ENCODE measurements at places on chromosomes 2 and 18.

GRCh38 chr2:158046121-158046880, 55.4 kb upstream of the UPP2 start:
- DNase-seq: no peak

DNA sequence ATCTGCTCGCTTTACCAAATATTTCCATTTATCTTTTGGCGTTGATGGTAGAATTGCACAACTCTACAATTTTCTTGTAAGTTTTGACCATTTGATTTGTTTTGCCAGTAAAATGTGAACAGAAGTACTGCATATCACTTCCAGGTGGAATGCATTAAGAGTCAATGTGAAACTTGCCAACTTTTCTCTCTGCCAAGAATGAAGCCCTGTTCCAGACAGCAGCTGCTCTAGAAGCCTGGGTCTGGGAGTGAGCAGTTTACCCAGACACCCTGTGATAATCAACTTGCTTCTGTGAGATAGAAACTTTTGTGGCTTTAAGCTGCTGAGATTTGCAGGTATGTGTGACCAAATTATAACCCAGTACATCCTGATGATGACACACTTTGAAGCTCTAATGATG, 115.9 kb upstream of the SYT4 start:
- no peak for DNase-seq

GRCh38 chr2:65491381-65491905, 59.0 kb upstream of the SPRED2 start:
- peak; percentile 67 for DNase-seq

DNA sequence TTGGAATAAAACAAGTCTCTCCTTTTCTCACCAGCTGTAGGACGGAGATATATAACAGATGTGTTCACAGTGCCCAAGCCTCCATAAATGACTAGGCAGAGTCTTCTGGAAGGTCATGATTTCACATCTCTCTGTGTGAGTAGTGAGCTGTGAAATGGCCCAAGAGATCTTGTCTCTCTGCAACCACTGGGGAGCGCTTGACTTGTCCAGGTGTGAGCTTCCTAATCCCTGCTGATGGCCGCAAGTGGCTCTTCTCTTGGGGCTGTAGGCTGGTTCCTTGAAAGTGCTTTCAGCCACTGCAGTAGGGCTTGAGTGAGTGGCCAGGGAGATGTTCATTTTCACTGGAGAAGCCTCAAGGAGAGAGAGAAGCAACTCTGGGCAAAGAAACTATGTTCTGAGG, 38.1 kb upstream of the OTOS start:
- DNase-seq: no peak

- DNase-seq: no peak
Observed at GRCh38 chr2:61928826-61929461, 23.5 kb downstream of the COMMD1 start.

DNA sequence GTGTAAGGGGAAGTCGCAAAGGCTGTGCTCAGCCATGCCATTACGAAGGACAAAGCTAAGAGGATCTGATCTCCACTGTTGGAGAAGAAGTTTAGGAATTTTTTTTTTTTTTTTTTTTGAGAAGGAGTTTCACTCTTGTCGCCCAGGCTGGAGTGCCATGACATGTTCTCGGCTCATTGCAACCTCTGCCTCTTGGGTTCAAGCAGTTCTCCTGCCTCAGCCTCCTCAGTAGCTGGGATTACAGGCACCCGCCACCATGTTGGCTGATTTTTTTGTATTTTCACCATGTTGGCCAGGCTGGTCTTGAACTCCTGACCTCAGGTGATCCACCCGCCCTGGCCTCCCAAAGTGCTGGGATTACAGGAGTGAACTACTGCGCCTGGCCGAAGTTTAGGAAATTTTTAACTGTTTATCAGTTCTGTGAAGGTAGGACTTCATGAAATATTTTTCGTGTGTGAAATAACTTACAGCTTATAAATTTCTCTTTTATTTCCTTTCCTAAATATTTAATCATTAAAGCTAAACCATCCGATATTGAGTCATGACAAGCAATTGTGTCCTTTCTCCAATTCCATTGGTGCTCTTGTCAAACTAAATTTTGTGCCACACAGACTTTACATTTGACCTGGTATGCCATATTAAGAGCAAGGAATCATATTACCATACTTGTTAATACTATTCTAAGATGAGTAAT, 22.2 kb downstream of the DDX1 start:
- DNase-seq: no peak

- no peak for DNase-seq
Observed at GRCh38 chr2:107817378-107817777, 9.3 kb upstream of the RGPD4 start.

- DNase-seq: no peak
Observed at GRCh38 chr2:189561371-189562038, 19.1 kb downstream of the SLC40A1 start.

GRCh38 chr2:235996419-235996818, 171.8 kb downstream of the GBX2 start:
- DNase-seq: no peak

- DNase-seq: no peak
Observed at GRCh38 chr2:21276163-21276562, 152.4 kb downstream of the TDRD15 start.

GRCh38 chr2:95401480-95401879, 1.0 kb upstream of the FAHD2A start:
- DNase-seq: no peak

GRCh38 chr2:186691231-186691630, 2.6 kb upstream of the FAM171B start:
- no peak for DNase-seq

- DNase-seq: no peak
Observed at GRCh38 chr2:198347349-198347748, 543.0 kb downstream of the PLCL1 start.

DNA sequence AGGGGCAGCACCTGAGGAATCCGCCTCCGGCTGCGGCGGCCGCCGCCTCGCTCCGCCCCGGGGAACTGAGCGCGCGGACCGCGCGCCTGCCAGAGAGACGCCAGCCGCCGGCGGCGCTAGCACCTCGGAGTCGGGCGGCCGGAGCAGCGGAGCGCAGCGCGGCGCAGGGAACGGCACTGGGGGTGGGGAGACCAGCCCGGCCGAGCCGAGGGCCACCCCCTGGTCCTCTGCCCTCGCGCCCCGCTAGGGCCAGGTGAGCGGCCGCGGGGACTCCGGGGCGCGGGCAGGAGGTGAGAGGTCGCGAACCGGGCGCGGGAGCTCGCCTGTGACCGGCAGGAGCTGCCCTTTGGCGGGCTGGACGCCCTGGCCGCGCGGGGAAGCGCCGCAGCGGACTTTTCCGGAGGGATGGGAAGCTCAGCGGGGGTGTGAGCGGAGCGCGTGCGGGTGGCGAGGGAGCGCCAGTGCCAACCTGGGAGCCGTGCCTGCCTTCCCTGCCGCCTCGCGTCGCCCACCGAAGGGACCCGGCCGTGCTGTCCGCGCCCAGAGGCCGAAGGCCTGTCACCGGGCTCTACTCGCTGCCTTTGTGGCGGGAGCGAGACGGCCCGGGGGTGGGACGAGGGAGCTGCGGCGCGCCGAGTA, at the start of gene GREB1L:
TSS of gene GREB1L (plus strand) at position 92 of the 639 bp plus-strand sequence. CDS start 141,287 bp downstream, outside the sequence.
- no peak for DNase-seq

DNA sequence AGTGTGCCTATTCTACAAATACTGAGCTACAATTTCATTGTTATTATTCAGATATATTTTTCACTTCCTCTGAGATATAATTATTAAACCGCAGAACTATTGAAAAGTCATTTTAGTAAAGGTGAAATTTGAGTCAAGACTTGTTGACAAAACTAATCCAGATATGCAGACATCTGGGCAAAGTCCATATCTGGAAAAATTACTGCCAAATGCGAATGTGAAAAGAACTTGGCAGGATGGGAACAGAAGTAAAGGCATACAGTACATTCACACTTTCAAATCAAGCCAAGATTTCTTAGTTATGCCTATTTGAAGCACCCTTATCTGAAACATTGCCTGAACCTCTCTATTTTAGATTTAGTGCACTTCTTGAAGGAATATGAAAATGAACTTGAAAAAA, 923.6 kb downstream of the CCDC85A start:
- DNase-seq: peak; percentile 17

DNA sequence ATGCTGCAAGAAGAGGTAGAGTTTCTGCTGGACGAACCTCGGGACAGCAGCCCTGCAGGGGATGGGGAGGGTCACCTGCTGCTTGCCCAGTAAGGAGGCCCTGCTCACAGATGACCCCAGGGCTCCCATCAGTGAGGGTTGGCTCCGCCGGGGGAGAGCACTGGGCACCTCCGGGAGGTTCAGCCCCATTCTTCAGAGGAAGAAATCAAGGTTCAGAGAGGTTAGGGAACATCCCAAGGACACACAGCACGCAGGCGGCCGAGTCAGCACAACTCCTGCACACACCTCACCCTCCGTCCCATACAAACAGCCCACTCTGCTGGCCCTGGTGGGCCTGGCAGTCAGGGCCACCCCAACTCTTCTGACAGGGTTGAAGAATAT, 11.7 kb upstream of the CCDC74B start:
- no peak for DNase-seq

GRCh38 chr2:8288206-8288605, 393.6 kb upstream of the ID2 start:
- DNase-seq: no peak

DNA sequence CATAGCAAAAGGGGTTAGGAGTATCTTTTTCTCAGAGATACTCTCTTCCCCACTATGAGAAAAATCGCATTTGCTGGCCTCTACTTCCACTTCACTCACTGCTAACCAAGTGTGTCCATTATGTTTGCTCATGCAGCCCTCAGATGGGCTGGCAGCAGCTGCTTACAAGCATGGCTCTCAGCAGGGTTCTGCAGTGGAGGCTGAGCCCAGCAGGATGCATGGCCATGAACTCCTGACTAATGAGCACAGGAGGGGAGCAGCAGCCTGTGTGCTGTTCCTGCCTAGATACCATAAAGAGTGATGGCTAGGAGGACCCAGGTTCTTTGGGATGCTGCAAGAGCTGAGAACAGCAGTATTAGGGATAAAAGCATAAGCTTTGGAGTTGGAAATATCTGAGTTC, 316.9 kb upstream of the THSD7B start:
- DNase-seq: no peak

GRCh38 chr2:224836263-224836662, 120.1 kb upstream of the CCDC195 start:
- DNase-seq: no peak

- DNase-seq: peak; percentile 66
Observed at GRCh38 chr2:11388262-11389051, 44.0 kb upstream of the ROCK2 start.

DNA sequence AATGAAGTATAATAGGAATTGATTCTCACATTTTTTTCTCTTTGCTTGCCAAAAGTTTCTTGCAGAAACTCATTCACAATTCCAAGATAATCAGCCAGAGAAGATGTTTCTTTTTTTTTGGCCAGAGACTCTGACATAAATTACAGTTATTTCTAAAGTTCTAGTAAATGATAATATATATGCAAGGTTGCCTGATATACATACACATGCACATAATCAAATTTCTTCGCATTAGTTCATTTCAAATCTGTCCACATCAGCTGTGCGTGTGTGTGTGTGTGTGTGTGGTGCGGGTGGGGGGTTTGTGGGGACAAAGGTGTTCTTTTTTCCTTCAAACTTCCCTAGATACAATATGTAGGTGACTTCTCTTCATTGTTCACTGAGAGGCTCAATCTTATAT, 33.2 kb downstream of the OSGEPL1 start:
- no peak for DNase-seq

- DNase-seq: no peak
Observed at GRCh38 chr2:62309465-62310091, 113.7 kb downstream of the B3GNT2 start.

DNA sequence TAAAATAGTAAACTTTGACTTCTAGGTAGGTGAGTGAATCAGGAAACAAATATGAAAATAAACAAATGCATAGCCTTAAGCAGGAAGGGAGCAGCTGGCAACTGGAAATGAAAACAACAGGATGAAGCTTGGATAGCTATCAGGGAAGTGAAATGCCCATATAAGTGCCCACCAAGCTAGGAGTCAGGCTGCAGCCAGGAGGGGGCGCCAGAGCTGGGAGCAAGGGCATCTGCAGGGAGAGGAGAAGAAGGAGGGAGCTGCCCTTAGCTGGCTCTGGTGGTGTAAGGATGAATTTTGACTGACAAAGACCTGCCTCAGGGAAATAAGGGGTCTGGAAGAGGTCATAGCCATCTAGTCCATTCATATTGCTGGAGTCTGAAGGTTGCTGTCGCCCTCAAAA, 298.3 kb downstream of the TDRD15 start:
- peak; percentile 58 for DNase-seq

GRCh38 chr2:196927376-196928225, 1.1 kb upstream of the PGAP1 start:
- DNase-seq: peak; percentile 73

DNA sequence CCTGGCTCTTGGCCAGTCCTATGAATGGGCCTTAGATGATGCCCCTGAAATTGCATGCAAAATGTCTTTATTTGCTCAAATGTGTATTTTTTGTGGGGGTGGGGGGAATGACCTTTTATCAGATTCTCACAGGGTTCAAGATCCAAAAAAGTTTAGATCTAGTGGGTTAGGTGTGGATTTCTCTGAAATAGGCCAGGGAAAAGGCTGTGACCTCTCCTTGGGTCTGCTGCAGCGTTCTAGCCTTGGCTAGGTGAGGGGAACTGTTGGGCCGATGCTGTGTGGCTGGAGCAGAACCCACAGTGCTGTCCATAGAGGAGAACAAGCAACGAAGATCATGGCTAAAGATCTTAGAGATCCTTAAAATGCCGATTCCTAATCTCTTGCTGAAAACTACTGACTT, 130.4 kb upstream of the IL1R2 start:
- DNase-seq: no peak

Measured in HT-29 (cell line).